NCI-H226 (cell line): ENCODE measurements at places on chromosomes 5 and 9.
A peak's percentile ranks its signal among the peaks of the same experiment; 100 is the strongest.

GRCh38 chr5:32278406-32278805 lies 34.3 kb downstream of the MTMR12 start:
- DNase-seq, result no peak

- no peak for DNase-seq
Measured at GRCh38 chr9:135612437-135612836, 26.9 kb downstream of the GLT6D1 start.

DNA sequence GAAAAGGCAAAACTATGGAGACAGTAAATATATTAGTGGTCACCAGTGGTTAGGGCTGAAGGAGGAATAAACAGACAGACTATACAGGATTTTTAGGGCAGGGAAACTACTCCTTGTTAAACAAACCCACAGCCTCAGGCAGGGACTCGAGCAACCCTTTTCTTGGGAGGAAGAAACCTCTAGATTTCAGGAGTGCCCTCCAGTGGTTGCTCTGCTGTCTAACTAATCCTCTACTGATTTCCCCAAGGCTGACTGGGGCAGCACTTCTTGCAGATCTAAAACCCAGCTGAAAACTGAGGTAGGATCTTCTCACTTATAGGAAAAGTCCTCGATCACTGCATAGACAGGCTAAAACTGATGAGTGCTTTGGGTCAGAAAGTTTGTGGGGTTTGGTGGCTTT lies 176.8 kb downstream of the ISOC1 start:
- no peak for DNase-seq

DNA sequence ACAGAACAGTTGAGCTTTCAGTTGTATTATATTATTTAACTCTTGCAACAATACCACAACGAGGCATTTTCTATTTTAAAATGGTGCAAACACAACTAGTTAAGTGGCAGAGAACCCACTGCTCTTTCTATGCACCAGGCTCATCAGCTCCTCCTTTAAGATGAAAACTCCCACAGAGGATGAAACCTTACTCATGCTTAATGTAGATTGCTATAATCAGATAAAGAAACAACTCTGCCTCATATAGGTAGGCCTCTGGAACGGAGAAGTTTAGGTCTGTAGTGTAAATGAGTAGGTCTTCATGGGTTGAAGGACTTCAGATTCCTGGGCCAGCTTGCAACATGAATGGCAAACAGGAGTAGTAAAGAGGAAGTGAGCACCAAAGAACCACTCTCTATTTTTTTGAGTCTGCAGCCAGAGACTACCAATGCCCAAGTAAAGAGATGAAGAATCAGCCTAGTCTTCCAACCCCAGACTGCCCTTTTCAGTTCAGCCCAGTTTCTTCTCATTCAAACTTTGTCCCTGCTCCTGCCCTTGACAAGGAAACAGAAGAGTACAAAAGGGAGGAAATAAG lies 33.9 kb downstream of the HACD4 start:
- DNase-seq, result no peak

- DNase-seq, result no peak
Measured at GRCh38 chr9:116647515-116647809, 39.6 kb upstream of the TRIM32 start.

GRCh38 chr5:143413958-143414669 lies 10.6 kb upstream of the NR3C1 start:
- DNase-seq, result no peak

- no peak for DNase-seq
Measured at GRCh38 chr5:73895471-73895870, 269.5 kb downstream of the ARHGEF28 start.

- DNase-seq, result no peak
Measured at GRCh38 chr5:82364497-82364896, 86.3 kb upstream of the RPS23 start.

- peak; percentile 83 for DNase-seq
Measured at GRCh38 chr9:121972501-121972981, 120.6 kb downstream of the TTLL11 start.
